ENCODE measurements at places on chromosomes 5 and 9.

GRCh38 chr9:20197976-20198685, 409.3 kb upstream of the SLC24A2 start:
- no peak for DNase-seq

DNA sequence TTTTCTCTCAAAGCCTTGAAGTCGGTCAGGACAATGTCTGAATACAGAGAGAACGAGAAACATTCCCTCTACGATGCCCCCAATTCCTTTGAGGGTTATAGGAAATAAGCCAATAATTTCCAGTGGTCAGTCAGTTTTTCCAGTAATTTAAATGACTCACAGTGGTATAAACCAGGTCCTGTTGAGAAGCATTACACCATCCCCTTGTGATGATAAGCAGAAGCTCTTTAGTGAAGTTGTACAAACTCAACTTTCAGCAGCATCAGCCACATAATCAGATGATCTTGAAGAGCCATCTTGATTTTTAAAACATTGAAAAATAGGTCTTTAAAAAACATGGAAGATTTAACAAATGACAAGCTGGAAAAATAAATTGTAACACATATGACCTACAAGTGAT, 173.9 kb upstream of the ZNF462 start:
- no peak for DNase-seq

- no peak for DNase-seq
These were observed 6.8 kb downstream of the FAT2 start for GRCh38 chr5:151584057-151584937.

- no peak for DNase-seq
These were observed 1.3 kb downstream of the HAVCR2 start for GRCh38 chr5:157107508-157107907.

DNA sequence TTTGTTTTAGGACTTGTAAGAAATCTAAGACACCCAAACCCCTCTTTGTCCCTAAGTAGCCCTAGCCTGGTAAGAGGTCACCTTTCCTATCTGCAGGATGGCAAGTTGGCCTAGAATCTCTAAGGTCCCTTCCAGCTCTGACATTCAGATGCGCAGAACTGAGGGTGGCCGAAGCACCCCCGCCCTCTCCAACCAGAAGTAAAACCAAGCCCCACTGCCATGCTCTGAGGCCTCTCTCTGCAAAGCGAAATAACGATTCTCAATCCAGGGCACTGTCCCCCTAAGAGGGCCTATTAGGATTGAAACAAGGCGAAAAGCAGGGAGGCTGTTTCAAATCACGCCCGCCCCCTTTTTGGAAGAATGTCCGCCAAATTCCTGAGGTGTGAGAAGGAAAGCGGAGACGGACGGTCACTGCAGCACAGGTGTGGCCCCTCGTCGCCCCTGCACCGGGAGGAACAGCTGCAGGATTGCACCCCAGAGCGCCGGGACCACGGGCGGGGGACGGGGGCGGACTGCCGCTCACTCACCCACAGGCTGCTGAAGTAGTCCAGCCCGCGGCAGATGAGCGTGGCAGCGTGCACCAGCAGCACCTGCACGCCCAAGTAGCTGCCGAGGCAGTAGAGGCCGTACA, 824 bp downstream of the TMEM245 start:
- no peak for DNase-seq

- no peak for DNase-seq
These were observed 89.5 kb downstream of the MAN2A1 start for GRCh38 chr5:109779036-109779735.

- no peak for DNase-seq
These were observed 12.0 kb upstream of the NEUROG1 start for GRCh38 chr5:135547590-135548254.

- no peak for DNase-seq
These were observed 232.3 kb downstream of the IRX2 start for GRCh38 chr5:2519153-2519552.

DNA sequence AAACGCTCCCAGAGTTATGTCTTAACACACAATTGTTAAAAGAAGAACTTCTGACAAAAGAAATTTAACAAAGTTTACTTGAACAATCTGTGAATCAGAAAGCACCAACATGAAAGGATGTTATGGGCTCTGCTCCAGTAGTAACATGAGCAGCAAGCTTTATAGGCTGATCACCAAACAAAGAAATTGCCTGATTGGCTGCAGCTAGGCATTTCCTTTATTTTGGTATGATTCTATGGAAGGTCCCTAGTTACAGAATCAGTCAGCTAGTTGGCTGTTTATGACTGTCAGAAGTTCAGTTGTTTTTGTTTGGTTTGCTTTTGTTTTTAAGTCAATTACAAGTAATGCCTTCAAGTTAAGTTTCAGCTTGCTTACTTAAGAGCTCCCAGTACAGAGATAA, 102.4 kb upstream of the SMC2 start:
- DNase-seq, result no peak

- peak; percentile 57 for DNase-seq
These were observed 14.2 kb upstream of the ZBED3 start for GRCh38 chr5:77101298-77101697.

GRCh38 chr5:173736374-173736773, 119.9 kb upstream of the BOD1 start:
- no peak for DNase-seq

DNA sequence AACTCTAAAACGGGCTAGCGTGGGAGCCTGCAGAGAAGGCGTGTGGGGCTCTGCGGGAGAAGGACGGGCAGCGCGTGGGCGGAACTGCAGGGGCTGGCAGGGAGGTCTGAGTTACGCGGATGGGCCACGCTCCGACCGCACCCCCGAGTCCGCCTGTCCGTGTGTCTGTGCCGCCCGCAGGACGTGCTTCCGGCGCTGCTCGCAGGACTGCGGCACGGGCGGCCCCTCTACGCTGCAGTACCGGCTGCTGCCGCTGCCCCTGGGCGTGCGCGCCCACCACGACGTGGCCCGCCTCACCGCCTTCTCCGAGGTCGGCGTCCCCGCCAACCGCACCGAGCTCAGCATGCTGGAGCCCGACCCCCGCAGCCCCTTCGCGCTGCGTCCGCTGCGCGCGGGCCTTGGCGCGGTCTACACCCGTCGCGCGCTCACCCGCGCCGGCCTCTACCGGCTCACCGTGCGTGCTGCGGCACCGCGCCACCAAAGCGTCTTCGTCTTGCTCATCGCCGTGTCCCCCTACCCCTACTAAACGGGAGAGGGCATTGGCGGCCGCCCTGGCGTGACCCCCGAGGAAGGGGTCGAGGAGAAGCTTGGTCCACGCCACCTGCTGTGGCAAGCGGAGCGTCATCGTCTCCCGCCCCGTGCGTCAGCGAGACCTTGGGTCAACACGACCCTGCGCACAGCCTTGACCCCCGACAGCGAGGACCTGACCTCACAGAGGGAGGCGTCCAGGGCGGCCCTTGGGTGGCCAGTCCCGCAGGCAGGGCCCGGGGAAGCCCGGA, 11.4 kb upstream of the ASS1 start:
- DNase-seq, result peak; percentile 13

GRCh38 chr5:42912184-42912798, 100.6 kb upstream of the SELENOP start:
- DNase-seq, result peak; percentile 39

GRCh38 chr5:82720213-82721086, 356.7 kb downstream of the TMEM167A start:
- DNase-seq, result no peak

- peak; percentile 79 for DNase-seq
These were observed 373.0 kb upstream of the MEF2C start for GRCh38 chr5:89255845-89256463.

GRCh38 chr9:101458963-101459631, 23.5 kb upstream of the ALDOB start:
- DNase-seq, result peak; percentile 80

DNA sequence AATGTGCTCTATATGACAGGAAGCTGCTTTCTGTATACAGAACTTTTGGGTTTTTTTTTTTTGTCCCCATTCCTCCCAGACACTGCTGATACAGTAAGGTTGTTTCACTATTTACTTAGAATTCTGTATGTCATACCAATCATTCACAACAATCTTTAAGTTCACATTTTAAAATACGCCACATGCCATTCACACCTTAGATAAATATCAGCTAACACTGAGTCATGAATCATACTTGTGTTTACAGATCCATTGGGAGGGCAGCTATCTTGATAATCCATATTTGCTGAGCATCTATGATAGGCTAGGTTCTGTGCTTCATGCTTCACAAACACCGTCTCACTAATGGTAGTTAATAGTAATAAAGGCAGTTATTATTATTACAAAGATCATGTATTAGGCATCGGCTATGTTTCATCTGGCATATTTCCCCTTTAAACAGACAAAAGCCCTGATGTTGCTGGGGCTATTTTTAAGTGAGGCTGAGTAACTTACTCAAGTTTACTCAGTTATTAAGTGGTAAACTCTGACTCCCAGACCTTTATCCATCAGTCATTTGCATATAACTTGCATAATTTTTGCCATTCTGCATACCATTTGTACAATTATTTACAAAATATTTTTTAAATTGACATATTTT, 152.2 kb upstream of the HMHB1 start:
- DNase-seq, result no peak

- no peak for DNase-seq
These were observed 233.4 kb downstream of the NR3C1 start for GRCh38 chr5:143170104-143170503.

GRCh38 chr9:87181670-87182069, 234.4 kb upstream of the GAS1 start:
- no peak for DNase-seq

DNA sequence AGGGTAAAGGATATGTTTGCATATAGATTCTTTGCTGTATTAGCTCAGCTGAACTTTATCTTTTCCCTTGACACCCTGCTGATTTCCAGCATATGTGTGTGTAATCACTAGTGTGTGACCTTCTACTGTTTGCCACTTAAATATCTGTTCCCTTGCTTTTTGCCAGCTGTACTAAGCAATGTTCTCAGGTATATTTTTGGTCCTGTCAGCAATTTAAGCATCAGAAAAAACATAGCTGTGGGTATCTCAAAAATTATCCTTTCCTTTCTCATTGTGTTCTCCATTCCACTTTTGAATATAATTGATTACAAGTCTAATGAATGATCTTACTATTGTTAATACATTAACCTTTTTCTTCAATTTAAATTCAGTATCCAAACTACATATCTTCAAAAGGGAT, 59.2 kb upstream of the CDH10 start:
- no peak for DNase-seq

GRCh38 chr5:83767409-83767992, 46.8 kb upstream of the HAPLN1 start:
- no peak for DNase-seq

DNA sequence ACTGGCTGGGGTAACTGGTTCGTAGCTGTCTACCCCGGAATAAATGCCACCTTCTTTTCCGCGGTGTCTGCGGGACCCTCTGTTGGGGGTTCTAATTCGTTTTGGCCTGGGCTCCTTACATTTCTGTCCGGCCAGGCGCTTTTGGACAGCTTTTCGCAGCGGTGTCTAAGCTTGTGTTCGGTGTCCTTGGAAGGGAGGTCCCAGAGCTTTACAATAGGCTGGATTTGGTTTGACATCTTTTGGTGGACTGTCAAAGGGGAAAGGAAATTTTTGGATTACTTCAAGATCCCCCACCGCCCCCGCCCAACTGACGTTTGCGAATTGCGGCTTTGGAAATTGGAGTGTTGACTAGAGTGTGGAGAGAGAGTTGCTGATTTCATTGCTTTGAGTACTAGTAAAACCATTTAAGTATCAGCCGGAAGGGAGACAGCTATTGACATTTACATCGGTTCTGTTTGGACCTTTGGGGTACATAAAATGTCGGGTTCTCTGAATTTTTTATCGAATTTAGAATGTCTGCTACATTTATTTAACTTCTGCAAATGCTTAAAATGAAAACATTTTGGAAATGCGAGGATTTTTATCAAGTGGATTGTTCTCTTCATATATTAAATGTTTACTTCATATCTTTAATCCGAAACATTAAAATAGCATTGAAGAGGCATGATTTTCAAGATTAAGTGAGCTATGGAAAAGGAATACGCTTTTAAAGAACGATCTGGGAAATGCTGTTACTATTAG, 4.7 kb upstream of the PURA start:
- DNase-seq, result peak; percentile 46

DNA sequence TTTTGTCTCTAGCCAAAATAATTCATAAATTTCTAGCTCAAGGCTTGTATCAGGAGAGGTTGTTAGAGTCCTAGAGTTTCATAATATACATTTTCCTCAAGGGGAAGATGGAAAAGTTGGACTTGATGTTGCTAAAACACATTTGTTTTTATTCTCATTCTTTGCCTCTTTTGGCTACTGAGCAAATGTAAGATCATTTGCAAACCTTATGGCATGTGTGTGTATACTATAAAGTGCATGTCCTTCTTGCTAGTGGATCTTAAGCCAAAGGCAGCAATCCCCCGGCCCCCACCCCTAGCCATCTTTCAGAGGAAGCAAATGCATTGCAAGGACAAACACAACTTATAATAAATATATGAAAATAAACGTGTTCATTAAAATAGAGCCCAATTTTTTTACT, 43.0 kb downstream of the ADAMTSL1 start:
- DNase-seq, result no peak

GRCh38 chr5:135713161-135713915, 121.1 kb upstream of the SLC25A48 start:
- no peak for DNase-seq

- DNase-seq, result no peak
These were observed 135.1 kb upstream of the TNFAIP8 start for GRCh38 chr5:119220576-119221197.

Data from HFFc6 (cell line).